ENCODE measurements at places on chromosomes 12 and 14.

DNA sequence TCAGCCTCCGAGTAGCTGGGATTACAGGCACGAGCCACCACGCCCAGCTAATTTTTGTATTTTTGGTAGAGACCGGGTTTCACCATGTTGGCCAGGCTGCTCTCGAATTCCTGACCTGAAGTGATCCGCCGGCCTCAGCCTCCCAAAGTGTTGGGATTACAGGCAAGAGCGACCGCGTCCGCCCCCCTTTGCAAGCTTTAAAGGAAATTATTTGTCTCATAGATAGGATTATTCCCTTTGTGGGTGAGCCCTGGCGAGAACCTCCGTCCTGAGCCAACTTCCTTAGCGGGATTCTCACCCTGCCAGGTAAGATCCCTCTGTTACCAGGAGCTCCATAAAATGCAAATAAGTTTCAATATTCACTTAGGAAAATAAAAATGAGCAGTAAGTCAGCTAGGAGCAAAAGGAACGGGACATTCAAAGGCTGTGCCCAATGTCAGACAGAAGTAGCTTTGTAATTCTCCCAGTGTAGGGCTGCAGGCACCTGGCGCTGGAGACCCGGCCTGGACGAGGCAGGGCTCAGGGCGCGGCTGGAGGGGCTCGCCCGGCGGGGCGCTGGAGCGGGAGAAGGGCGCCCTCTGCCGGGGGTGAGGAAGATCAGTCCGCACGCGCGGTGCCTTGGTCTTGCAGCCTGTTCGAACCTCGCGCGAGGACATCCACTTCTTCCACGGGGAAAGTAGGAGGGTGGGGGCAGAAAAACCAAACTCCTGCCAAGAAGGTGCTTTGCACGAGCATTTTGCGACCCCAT is 47.2 kb upstream of the PLXNC1 start:
- DNase-seq: peak; percentile 46

DNA sequence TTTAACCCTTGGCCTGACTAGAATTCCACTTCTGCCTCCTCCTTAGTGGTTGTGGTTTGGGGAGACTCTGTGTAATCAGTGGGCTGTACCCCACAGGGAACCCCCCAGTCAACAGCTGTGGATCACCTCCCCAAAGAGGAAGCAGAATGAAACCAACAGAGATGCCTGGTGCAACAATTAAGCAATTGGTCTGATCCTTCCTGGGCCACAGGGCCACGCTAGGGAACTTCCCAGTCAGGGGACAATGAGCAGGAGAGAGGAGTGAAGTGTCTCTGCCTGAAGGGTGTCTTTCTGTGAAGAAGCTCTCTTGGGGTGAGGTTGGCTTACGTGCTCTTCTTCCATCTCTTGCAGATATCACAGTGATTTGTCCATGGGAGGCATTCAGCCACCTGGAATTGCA is 8.2 kb downstream of the PDE6H start:
- DNase-seq: no peak

- peak; percentile 94 for DNase-seq
Measured at GRCh38 chr14:49479432-49479831, 106.7 kb downstream of the RPS29 start.

GRCh38 chr12:52781399-52782082 is 4.4 kb upstream of the KRT76 start:
- no peak for DNase-seq

- DNase-seq: no peak
Measured at GRCh38 chr12:112907415-112908157, 824 bp downstream of the OAS1 start.

DNA sequence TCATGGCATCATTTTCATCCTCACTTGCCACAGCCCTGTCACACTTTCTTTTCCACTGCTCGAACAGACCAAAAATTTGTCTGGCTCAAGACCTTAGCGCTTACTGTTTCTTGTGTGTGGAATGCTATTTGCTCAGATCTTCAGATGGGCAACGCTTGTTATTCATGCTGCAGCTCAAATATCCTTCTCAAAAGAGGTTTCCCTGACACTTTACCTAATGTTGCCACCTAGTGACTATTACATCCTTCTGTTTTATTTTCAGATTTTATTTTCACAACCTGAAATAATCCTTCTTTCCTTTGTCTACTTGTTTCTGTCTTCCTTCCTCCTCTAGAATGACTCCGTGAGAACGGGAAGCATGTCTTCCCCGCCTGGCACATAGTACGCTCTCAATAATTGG is 5.6 kb downstream of the FBXO33 start:
- peak; percentile 59 for DNase-seq

- no peak for DNase-seq
Measured at GRCh38 chr14:71238835-71239234, 331.6 kb downstream of the PCNX1 start.

DNA sequence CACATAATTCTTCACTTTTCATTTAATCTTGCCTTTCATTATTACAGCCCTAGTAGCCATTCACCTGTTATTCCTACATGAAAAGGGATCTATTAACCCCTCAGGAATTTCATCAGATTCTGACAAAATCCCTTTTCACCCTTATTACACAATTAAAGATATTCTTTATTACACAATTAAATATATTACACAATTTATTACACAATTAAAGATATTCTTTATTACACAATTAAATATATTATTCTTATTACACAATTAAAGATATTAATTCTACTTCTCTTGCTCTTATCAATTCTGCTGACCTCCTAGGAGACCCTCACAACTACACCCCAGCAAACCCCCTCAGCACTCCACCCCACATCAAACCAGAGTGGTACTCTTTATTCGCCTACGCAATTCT is 77.1 kb downstream of the SINHCAF start:
- no peak for DNase-seq

GRCh38 chr14:104112609-104113571 is 25.5 kb upstream of the KIF26A start:
- DNase-seq: no peak

DNA sequence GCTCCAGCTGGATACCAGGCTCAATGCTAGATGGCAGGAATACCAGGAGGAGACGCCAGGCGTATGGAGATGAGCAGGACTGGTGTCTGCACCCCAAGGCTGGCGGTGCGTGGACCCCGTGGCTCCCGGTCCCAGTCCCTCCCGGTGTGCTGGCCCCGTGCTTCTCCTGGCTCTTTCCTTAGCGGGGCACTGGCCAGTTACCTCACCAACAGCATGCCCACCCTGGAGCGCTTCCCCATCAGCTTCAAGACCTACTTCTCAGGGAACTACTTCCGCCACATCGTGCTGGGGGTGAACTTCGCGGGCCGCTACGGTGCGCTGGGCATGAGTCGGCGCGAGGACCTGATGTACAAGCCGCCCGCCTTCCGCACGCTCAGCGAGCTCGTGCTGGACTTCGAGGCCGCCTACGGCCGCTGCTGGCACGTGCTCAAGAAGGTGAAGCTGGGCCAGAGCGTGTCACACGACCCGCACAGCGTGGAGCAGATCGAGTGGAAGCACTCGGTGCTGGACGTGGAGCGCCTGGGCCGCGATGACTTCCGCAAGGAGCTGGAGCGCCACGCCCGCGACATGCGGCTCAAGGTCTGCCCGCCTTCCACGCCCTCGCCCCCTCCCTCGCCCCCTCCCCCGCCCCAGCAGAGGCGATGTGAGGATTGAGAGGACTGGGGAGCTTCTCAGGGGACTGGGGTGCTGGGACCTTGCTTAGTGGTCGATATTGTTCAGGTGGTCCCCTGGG is 14.6 kb downstream of the VASH1 start:
- DNase-seq: no peak

Data from T47D (cell line).